ENCODE measurements at places on chromosomes 1 and 21.

GRCh38 chr1:29542548-29542947 is 306.2 kb downstream of the PTPRU start:
- H3K27ac ChIP-seq, result no peak overlapping the region
- no peak overlapping the region for H3K4me3 ChIP-seq

DNA sequence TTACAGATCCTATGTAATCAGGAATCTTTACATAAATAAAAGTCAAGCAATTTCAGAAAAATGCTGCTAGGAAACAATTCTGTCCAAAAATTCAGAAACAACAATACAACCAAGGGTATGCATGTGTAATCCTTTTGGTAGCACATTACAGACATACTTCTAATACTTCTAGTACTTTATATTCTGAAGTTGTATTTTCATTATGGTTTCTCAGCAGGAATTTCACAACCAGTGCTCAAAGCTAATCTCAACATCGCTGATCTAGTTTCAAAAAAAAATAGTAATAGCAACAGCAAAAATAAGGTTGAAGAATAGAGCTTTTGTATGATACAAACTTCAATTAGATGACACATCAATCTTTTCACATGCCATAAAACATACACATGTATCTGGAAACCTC is 545.2 kb downstream of the LTN1 start:
- H3K27ac ChIP-seq, result no peak overlapping the region
- no peaks in the 10 kb centered on the region for H3K4me1 ChIP-seq
- no peaks in the 10 kb centered on the region for H3K36me3 ChIP-seq
- H3K27me3 ChIP-seq, result no peaks in the 10 kb centered on the region

GRCh38 chr1:41939194-41939593 is 20.5 kb upstream of the HIVEP3 start:
- no peak for DNase-seq
- H3K36me3 ChIP-seq, result no peaks in the 10 kb centered on the region
- H3K27me3 ChIP-seq, result no peaks in the 10 kb centered on the region
- no peak overlapping the region for H3K4me3 ChIP-seq
- H3K4me1 ChIP-seq, result no peaks in the 10 kb centered on the region
- H3K27ac ChIP-seq, result no peak overlapping the region

DNA sequence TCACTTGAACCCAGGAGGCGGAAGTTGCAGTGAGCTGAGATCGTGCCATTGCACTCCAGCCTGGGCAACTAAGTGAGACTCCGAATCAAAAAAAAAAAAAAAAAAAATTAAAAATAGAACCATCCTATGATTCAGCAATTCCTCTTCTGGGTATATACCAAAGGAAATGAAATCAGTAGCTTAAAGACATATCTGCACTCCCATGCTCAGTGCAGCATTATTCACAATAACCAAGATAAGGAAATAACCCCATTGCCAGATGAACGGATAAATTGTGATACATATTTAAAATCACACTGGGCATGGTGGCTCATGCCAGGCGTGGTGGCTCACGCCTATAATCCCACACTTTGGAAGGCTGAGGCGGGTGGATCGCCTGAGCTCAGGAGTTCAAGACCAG is 23.8 kb downstream of the ALDH9A1 start:
- no peak for DNase-seq
- H3K36me3 ChIP-seq, result peaks cover 5% of the 10 kb centered on the region
- no peaks in the 10 kb centered on the region for H3K27me3 ChIP-seq
- no peak overlapping the region for H3K4me3 ChIP-seq

DNA sequence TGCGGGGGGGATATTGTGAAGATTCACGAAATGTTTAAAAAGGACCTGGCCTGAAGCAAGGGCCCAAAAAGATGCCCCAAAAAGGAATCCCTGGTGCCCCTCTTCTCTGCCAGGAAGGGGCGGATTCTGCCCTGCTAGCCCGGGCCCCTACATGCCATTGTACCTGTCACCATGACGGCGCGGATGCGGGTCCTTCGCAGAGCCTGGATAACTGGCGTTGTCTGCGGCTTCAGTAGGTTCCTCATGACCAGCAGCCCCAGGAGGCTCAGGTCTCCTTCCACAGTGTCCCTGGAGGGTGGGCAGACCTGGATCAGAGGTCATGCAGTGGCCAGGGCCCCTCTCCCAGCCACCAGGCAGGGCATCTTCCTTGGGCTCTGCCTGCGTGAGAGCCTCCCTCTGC is 11.2 kb upstream of the MFAP2 start:
- no peaks in the 10 kb centered on the region for H3K27me3 ChIP-seq
- peaks cover 91% of the 10 kb centered on the region for H3K36me3 ChIP-seq
- no peak overlapping the region for H3K4me3 ChIP-seq
- H3K27ac ChIP-seq, result no peak overlapping the region

GRCh38 chr1:223143537-223144248 is 645 bp upstream of the TLR5 start:
- no peaks in the 10 kb centered on the region for H3K36me3 ChIP-seq
- no peaks in the 10 kb centered on the region for H3K27me3 ChIP-seq

- H3K27ac ChIP-seq, result no peak overlapping the region
- H3K27me3 ChIP-seq, result no peaks in the 10 kb centered on the region
- H3K36me3 ChIP-seq, result peaks cover 3% of the 10 kb centered on the region
- DNase-seq, result no peak
- no peaks in the 10 kb centered on the region for H3K4me1 ChIP-seq
- no peak overlapping the region for H3K4me3 ChIP-seq
These were observed 24.6 kb downstream of the RUNX3 start for GRCh38 chr1:24905355-24905978.

DNA sequence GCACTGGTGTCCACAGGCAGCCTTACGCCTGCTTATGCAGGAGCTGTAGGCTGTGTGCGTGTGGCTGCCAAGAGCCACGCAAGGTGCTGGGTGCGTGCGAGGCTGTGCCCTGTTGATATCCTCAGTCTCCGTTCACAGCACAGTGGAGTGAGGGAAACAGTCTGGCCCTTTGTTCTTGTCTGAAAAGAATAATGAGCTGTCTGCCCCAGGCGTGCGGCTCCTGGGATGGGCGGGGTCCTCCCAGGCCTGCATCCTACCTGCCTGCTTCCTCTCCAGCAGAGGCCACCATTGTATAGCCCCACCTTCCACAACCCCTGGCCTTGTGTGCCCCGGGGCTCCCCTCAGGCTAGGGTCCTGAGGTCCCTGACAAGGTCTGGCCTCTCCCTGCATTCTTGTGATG is 47.0 kb upstream of the KDM4A start:
- peaks cover 20% of the 10 kb centered on the region for H3K36me3 ChIP-seq
- peaks cover 18% of the 10 kb centered on the region for H3K4me1 ChIP-seq

DNA sequence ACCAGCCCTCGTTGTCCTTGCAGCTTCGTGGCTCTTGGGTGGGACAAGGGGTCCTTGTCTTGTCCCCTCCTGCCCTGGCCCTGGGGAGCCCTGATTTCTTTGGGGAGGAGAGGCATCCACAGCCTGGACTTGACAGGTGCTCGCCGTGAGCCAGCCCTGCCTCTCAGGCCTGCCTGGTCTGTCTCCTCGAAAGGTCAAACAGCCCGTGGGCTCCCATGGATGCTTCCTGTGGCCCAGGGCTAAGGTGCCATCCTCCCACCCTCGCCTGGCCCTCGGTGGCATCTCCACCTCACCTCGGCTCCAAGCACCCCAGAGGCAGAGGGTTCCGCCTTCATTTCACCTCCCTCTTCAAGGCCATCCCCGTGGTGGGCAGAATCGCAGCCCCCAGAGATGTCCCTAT is 9.0 kb downstream of the LRRC3 start:
- H3K4me1 ChIP-seq, result no peaks in the 10 kb centered on the region
- H3K27ac ChIP-seq, result no peak overlapping the region
- no peaks in the 10 kb centered on the region for H3K36me3 ChIP-seq
- no peak overlapping the region for H3K4me3 ChIP-seq

DNA sequence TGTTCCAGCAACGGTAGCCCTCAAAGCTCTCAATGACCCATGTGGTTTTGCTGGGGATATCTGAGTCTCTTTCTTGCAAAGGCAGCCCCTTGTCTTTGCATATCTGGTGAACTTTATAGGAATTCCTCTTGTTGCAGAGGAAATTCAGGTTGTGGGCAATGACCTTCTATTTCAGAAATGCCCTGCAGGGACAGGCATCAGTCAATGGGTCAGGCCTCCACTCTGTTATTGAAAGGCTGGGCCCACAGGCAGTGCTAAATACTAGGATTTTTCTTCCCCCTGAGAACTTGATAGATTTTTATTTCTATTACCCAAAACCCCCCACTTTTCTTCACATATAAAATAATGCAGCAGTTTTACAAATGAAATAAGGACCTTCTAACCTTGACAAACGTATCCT is 131.1 kb downstream of the TNR start:
- H3K36me3 ChIP-seq, result no peaks in the 10 kb centered on the region
- H3K4me1 ChIP-seq, result no peaks in the 10 kb centered on the region
- no peak overlapping the region for H3K4me3 ChIP-seq
- DNase-seq, result no peak

DNA sequence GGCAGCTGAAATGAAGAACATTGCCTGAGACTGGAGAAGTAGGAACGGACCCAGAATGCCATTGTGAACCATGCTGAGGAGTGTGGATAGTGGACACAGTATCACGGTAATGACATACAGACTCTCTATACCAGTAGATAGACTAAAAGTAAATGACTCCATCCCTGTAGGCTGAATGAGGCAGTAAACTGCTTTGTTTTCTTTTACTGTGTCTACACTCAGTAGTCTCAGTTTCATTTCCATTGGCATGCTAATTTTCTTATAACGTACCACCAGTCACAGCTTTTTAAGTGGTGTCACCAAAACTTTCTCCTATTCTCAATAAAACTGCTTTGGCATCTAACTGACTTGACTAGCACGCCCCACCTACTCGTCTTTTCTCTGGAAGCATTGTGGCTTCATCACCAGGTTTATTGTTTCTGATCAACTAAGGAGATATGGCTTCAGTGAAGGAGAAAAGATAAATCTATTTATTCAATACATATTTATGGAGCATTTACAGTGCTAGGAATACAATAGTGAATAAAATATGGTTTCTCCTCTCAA is 8.4 kb upstream of the ZNF697 start:
- no peak overlapping the region for H3K27ac ChIP-seq
- DNase-seq, result no peak
- H3K4me1 ChIP-seq, result peaks cover 24% of the 10 kb centered on the region
- no peaks in the 10 kb centered on the region for H3K36me3 ChIP-seq
- no peaks in the 10 kb centered on the region for H3K27me3 ChIP-seq

- no peak overlapping the region for H3K27ac ChIP-seq
- DNase-seq, result no peak
- no peaks in the 10 kb centered on the region for H3K27me3 ChIP-seq
These were observed 21.0 kb upstream of the SLC44A3 start for GRCh38 chr1:94799206-94799605.

GRCh38 chr1:192984080-192984479 is 75.1 kb downstream of the UCHL5 start:
- H3K4me1 ChIP-seq, result no peaks in the 10 kb centered on the region
- H3K4me3 ChIP-seq, result no peak overlapping the region
- no peaks in the 10 kb centered on the region for H3K36me3 ChIP-seq
- DNase-seq, result no peak
- H3K27me3 ChIP-seq, result no peaks in the 10 kb centered on the region
- H3K27ac ChIP-seq, result no peak overlapping the region

- H3K4me3 ChIP-seq, result no peak overlapping the region
- H3K27ac ChIP-seq, result no peak overlapping the region
- H3K4me1 ChIP-seq, result no peaks in the 10 kb centered on the region
These were observed 12.9 kb downstream of the CENPF start for GRCh38 chr1:214615871-214616270.

DNA sequence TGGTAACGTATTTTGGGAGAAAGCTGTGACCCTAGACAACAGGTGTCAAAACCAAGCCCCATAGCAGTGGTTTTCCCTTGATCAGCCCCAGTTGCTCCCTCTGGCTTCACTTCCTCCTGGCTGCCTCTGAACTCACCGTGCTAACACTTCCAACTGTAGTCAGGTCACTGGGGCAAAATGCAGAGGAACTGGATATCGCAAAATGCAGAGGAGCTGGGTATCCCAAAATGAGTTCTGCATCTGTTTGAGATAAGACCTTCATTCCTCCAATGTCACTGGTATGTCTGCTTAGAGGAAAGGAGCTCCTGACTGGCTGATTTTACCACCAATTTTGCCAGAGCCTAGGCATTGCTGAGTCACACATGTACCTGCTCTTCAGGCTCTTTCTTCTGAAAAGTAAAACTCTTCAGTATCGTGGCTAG is 19.6 kb upstream of the TACSTD2 start:
- no peak overlapping the region for H3K4me3 ChIP-seq
- H3K27ac ChIP-seq, result peak overlapping the region; percentile 6
- no peaks in the 10 kb centered on the region for H3K27me3 ChIP-seq
- no peak for DNase-seq
- H3K4me1 ChIP-seq, result peaks cover 15% of the 10 kb centered on the region

GRCh38 chr1:204524986-204525385 is 8.8 kb downstream of the MDM4 start:
- no peak for DNase-seq
- H3K4me1 ChIP-seq, result peaks cover 9% of the 10 kb centered on the region
- no peaks in the 10 kb centered on the region for H3K27me3 ChIP-seq
- H3K4me3 ChIP-seq, result no peak overlapping the region
- H3K27ac ChIP-seq, result no peak overlapping the region

GRCh38 chr1:118093017-118093416 is 92.0 kb downstream of the SPAG17 start:
- H3K4me1 ChIP-seq, result no peaks in the 10 kb centered on the region
- H3K4me3 ChIP-seq, result no peak overlapping the region
- no peak for DNase-seq
- H3K27ac ChIP-seq, result no peak overlapping the region
